CD4-positive, alpha-beta T cell treated with Interleukin-21 for 1 hour (primary cell): ENCODE measurements at places on chromosomes 5 and 9.

GRCh38 chr5:115579216-115579615 is 23.1 kb downstream of the TICAM2 start:
- DNase-seq = no peak

DNA sequence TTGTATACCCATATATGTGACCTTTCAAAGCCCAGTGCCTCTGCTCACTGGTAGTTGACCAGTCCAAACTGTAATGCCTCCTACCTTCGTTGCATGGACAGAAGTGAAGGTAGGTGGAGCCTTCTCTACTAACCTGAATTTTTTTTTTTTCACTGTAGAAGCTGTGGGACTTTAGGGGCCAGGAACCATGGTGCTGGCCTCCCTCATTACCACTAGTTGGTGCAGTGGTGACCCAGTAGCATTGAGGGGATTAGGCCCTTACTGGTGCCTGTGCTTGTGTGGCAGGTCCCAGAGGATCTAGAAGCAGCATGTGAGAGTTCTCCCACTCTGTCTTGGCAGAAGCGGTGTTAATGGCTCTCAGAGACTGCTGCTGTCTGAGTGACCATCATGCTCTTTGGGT is 2.3 kb downstream of the RALGPS1 start:
- no peak for DNase-seq

DNA sequence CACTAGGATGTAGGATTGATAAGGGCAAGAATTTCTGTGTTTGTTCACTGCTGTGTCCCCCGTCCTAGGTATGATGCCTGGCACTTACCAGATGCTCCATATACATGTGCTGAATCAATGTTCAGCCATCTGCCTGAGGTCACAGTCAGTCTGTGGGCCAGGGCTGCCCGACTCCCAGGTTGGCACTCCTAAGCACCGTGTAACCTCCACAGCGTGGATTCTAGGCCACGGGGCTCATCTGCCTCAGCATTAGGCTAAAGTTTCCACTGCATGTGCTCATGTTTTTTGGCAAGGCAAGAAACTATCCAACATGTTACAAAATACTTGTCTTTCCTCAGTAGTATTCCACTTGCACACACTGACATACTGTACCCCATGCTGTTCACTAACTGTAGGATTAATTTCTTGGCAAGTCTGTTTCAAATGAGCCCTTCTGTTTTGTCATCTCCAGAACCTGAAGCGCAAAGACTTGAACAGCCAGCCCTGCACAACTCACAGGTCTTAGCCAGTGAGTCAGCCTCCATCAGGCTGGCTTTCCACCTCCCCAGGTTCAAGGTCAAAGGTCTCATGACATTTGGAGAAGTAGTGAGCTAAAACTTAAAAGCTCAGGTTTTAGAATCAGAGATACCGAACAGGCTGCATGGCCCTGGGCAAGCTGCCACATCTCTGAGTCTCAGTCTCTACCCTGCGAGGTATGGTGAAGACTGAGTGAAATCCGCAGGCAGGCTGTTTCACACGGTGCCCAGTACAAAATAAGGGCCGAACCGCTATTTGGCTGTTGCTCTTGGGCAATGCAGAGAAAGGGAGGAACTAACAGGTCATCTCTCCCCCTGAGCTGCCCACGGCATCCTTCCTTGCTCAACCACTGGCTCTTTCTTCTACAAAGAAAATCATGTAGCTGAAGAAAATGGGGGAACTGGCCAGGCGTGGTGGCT is 7.2 kb downstream of the TOR1A start:
- no peak for DNase-seq

GRCh38 chr5:156396063-156396829 is 69.3 kb downstream of the SGCD start:
- no peak for DNase-seq

- no peak for DNase-seq
Measured at GRCh38 chr5:77337686-77338085, 127.2 kb downstream of the PDE8B start.

DNA sequence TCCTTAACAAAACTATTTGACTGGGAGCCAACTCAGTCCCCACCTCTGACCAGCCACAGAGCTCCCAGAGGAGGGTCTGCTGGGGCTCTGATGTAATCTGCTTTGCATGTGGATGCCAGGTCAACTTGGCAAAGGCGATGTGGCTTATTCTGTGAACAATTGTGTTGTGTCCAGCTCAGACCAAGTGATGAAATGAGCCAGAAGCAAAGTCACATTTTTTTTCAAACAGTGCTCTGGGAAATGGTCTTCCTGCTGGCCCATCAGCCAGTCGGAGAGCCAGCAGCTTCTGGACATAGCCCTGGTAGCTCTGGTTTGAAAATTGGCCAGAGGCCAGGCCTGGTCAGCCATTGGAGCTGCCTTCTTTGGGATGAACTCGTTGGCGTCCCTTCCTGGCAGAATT is 86.5 kb downstream of the ANGPTL2 start:
- no peak for DNase-seq

DNA sequence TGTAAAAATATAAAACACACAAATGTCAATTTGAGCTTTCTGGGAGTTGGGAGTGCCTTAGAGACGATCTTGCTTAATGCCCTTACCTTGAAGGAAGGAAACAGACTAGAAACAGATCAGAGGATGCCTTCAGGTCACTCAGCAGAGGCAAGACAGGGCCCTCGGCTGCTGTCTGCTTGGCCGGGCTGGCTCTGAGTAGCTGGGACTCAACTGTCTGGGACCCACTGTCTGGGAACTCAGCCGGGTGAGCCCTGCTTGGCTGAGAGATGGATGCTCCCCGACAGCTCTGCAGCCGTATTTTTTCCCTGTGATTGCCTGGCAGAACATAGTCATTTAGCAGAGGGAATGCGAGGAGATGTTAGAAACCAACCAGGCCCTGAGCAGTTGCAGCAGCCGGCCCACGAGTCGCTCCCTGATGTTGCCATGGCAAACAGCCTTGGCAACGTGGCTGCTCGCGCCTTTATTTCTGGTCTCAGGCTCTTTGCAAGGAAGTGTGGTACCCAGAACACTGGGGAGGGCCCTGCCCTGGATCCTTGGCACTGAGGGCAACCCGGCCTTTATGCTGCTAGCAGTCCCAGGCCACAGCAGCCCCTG is 10.9 kb downstream of the PPARGC1B start:
- DNase-seq = no peak

GRCh38 chr9:124366476-124367220 is 48.6 kb downstream of the PSMB7 start:
- no peak for DNase-seq

DNA sequence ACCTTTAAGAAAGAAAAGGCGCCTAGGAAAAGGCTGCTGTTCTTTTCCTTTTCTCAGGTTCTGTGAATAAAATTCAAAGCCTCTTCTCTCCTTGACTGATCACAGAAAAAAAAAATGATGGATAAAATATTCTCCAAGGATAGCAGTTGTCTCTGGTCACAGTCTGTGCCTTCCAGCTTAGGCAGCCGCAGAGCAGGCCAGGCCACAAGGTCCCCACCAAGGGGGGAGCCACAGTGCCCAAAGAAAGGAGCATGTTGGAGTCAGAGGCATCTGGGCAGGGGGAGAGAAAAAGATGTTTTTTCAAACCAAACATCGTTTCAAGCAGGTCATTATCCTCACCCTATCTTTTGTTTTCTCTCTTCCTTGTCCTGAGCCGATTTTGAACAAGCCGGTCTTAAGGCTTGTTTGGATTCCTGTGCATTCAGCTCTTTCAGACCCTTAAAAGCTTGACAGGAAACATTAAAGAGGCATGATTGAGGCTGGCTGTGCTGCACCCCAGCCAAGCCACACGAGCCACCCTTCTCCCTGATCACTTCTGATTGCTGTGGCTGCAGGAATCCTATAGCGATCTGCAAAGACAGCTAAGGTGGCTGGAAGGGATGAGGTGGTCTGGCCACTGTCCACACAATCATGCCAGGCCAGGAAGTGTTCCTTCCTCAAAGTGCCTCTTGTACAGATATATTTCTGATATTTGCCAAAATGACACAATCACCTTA is 284.6 kb upstream of the TLE4 start:
- DNase-seq = no peak

- DNase-seq = peak; percentile 81
Measured at GRCh38 chr5:35856765-35857351, at the start of gene IL7R. Gene IL7R, plus strand, starts transcription at chr5:35856891. Its CDS starts 87 bp downstream, at chr5:35856978.

DNA sequence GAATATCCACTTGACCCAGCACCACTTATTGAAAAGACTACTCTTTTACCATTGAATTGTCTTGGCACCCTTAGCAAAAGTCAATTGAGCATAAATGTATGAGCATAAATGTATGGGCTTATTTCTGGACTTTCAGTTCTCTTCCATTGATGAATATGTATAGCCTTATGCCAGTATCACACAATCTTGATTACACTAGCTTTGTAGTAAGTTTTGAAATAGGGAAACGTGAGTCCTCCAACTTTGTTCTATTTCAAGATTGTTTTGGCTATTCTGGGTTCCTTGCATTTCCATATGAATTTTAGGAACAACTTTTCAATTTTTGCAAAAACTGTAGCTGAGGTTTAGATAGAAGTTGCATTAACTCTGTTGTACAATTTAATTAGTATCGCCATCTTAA is 601.0 kb downstream of the TLE1 start:
- no peak for DNase-seq

DNA sequence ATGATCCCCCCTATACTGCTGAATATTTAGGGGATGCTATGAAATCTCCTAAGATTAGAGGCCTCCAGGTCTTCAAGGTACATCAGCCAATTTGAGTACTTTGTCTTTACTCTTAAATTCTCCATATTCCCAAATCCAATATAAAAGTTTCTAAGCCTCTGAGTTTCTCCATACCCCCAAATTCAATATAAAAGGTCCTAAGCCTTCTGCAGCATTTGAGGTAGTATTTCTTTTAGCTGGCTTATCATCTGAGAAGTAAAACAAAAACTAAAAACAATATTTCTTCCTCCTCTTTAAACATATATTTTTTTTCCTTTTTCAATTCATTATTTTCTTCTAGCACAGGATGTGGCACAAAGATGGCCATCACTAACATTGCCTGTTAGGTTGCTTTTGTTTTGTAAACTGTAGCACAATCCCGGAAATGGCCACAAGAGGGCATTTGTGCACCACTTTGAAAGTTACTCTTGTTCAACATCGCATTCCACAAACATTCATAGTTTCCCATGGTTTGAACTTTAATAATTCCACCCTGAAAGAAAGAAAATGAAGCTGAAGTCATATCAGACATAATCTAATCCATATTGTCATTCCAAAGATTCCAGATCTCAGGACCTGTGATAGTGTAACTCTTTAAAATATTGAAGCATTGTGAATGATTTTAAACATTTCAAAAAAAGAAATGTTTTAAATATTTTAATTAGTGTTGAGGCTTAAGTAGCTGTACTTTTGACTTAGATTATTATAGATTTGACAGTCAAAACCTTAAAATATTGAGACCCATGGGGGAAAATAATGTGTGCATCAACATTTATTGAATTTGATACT is 21.0 kb upstream of the SCGB3A2 start:
- peak; percentile 47 for DNase-seq

- DNase-seq = no peak
Measured at GRCh38 chr9:112020680-112021596, 124.3 kb downstream of the UGCG start.

DNA sequence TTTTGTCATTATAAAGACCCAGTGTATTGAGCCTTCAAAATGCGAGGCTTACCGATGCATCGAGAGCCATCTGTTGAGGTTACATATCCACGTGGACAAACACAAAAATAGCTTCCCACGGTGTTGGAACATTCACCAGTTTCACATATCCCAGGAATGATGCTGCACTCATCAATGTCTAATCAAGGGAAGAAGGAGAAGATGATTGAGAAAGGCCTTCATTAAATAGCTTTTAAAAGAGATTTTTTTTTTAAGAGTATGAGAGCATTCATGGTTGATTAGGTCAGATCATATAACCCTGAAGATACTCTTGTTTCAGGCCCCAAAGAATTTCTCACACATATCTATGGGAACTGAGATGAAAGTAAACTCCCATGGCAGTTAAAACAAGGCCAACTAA is 129.4 kb downstream of the FBN2 start:
- DNase-seq = no peak

GRCh38 chr5:160375166-160375565 is 4.7 kb upstream of the C1QTNF2 start:
- no peak for DNase-seq

DNA sequence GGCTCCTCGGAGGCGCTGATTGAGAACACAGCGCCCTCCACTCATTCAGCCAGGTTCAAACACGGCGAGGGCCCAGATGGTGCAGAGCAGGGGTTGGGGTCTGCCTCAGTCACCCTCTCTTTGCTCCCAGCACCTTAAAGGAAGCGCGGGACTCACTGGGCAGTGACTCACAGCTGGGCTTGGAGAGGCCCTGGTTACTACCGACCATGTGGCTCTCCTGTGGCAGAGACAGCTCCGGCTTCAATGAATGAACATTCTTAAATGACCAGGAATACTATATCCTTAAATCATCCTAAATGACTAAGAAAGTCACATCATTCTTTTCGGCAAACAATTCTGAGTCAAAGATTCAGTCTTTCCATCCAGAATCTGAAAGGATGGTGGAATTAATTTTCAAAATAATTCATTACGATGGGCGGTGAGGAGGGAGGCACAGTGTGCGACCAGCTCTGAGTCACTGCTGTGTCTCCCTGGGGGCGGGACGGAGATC is 1.6 kb upstream of the INPP5E start:
- DNase-seq = no peak

GRCh38 chr5:39713250-39713916 is 288.6 kb upstream of the DAB2 start:
- no peak for DNase-seq

GRCh38 chr5:132274050-132274792 is 16.7 kb downstream of the PDLIM4 start:
- DNase-seq = no peak

DNA sequence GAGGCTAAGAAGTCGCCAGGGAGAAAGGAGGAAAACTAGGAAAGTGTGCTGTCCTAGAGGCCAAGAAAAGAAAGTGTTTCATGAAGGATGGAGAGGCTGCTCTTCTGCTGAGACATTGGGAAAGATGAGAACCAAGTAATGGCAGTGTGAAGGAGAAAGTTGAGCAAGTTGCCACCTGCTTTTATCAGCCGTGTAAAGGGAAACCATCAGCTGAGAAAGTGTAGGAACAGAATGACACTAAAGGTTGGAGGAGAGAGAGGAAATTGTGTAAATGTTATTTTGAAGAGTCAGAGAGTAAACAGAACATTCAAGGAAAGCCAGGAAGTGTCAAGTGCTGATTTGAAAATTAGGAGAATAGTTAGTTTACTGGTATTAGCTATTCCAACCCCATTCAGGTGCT is 125.0 kb downstream of the CEMIP2 start:
- no peak for DNase-seq

DNA sequence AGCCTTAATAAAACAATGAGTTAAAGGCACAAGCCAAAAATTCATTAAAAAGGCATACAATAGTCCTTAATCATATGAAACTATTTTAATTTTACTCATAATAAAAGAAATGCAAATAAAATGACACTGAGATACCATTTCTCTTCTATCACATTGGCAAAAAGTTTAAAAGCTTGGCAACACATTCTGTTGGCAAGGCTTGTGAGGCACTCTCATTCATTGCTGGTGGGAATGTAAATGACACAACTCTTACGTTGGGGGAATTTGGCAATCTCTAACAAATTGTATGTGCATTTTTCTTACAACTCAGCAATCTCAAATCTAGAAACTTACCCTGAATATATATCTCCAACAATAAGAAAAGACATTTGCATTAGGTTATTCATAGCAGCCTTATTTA is 111.6 kb downstream of the PRELID2 start:
- DNase-seq = no peak

GRCh38 chr9:626596-626995 is 214.9 kb upstream of the DMRT1 start:
- no peak for DNase-seq

GRCh38 chr9:123073991-123074422 is 40.5 kb downstream of the GPR21 start:
- no peak for DNase-seq

GRCh38 chr5:1867114-1867814 is 15.5 kb downstream of the IRX4 start:
- no peak for DNase-seq

GRCh38 chr9:112091810-112092209 is 83.3 kb downstream of the SUSD1 start:
- DNase-seq = peak; percentile 11
